NCI-H1092 (cell line): ENCODE measurements at places on chromosomes 3 and 15.

DNA sequence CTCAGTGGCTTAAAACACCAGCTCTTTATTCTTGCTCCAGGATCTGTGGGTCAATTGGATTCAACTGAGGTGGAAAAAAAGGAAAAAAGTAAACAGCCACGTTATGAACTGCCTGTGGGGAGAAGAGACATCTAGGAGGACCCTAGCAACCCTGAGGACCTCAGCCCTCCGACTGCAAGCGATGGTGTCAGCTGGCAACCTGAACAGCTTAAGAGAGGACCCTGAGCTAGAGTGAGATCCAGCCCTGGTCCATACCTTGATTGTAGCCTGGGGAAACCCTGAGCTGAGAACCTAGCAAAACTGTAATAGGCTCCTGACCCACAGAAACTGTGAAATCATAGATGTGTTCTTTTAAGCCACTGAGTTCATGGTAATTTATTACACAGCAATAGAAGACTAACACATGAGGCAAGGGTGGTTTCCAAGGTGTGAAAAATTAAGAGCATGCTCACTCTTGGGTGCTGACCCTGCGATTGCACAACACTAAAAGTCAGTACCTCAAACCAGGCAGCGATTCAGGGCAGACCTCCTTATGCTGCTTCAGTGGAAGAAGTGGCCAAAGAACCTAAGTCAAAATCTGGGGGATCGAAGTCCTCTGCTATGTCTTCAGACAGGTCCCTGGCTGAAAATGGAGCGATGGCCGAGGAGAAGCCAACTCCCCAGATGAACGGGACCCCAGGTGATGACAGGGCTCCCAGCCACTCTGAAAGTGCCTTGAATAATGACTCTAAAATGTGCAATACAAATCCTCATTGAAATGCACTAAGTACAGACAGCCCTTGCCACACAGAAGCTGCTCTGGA is 57.7 kb downstream of the GASK1A start:
- no peak for DNase-seq

DNA sequence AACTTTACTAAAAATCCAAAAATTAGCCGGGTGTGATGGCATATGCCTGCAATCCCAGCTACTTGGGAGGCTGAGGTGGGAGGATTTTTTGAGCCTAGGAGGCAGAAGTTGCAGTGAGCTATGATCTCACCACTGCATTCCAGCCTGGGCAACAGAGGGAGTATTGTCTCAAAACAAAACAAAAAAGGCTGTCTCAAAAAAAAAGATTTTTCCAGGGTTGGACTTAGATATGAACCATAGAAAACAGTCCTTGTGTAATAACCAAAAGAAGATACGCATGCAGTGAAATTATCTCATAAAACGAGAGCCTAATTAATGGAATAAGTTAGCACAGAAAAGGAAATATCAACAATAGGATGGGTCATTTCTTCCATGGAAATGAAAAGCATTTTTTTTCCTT is 320.4 kb upstream of the RASGRP1 start:
- no peak for DNase-seq

DNA sequence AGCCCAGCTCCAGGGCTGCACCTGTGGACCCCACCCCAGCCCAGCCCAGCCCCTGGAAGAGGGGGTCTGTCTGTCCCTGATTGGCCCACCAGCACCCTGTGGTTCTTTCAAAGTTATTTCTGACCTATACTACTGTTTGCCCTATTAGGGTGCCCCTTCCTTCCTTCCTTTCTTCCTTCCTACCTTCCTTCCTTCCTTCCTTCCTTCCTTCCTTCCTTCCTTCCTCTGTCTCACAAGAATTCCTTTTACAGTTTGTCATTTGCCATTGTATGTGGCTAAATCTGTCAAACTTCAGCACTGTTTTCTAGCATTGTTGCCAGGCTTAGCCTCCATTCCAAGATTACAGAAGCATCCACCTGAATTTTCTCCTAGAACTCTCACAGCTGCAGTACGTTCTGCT is 66.9 kb downstream of the KLF15 start:
- no peak for DNase-seq

- no peak for DNase-seq
Observed at GRCh38 chr3:149247929-149248691, 26.5 kb upstream of the CP start.

GRCh38 chr15:68537506-68537905 is 41.3 kb upstream of the CORO2B start:
- DNase-seq, result no peak

DNA sequence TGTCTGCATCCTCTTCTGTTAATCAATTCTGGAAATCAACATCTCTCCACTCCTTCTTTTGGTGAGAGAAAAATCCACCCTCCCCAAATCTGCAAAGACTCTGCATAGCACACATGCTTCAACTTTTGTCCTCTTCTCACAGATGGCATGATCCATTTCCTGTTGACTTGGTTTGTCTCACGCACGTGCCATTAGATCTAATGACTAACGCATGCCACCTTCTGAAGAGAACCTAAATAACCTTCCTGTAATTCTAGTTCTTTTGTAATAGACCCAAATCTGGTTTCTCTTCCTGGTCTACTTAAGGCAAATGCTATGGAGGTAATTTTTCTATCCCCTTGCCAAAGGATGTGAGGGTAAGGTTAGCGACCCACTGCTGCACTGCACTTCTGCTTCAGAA is 51.0 kb upstream of the ATOSA start:
- DNase-seq, result no peak

DNA sequence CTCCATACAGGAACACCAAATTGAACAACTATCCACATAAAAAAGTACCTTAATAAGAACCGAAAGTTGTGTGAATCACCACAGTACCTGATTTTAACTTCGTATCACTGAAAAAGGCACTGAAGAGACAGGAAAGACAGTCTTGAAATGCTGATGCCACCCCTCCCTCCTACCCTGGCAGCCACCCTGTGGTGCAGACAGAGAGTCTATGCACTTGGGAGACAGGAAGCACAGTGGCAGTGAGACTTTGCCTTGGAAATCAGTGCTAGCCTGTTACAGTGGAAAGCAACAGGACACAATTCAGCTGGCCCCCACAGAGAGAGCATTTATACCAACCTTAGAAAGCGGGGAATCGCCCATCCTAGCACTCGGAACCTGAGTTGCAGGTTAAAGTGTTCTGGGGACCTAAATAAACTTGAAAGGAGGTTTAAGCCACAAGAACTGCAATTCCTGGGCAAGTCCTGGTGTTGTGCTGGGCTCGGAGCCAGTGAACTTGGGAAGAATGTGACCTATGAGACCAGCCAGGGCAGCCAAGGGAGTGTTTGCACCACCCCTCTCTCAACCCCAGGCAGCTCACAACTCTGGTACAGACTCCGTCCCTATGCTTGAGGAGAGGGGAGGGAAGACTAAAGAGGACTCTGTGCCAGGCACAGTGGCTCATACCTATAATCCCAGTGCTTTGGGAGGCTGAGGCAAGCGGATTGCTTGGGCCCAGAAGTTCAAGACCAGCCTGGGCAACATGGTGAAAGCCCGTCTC is 240.1 kb downstream of the ISL2 start:
- DNase-seq, result no peak
